ENCODE measurements at places on chromosomes 3 and 15. TPM values are rescaled to one million over a fixed set of nuclear protein-coding genes. Genes with fewer than 3 reads are reported as not detected.
A peak's percentile ranks its signal among the peaks of the same experiment; 100 is the strongest.

GRCh38 chr15:39999538-40000200 lies 39.3 kb downstream of the SRP14 start:
- no peak for DNase-seq

GRCh38 chr3:174465177-174465576 lies 394.0 kb upstream of the NAALADL2 start:
- no peak for DNase-seq

- DNase-seq: no peak
Observed at GRCh38 chr15:58947179-58947578, 13.7 kb upstream of the SLTM start.

- DNase-seq: no peak
Observed at GRCh38 chr3:150703299-150703755, 393 bp downstream of the ERICH6 start.

DNA sequence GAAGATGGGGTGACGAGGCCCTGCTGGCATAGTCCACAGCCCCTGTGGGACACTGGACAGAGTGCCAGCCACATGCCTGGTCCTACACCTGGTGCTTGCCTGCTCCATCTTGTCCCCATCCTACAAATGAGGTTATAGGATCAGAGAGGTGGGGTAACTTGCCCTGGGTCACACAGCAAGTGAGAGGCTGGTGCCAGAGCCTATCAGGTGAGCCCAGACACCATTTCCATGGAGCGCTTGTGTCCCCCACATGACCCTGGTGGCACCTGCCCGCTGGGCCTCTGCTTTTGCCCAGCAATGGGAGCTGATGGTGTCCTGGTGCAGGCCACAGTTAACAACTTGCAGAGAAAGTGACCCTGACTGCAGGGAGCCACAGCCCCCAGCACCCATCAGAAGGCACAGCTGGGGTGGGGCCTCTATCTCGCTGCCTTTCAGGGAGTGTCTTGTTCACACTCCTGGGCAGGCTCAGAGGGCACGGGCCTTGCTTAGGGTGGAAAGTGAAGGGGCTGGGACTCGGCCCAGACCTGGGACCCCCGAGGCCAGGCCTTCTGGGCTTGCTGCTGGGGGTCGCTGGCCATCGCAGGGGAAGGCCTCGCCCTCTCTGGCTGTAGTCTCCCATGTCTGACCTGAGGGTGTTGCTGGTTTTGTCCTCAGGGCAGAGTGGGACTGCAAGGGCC lies 7.2 kb downstream of the PLXNA1 start:
- DNase-seq: no peak

- DNase-seq: no peak
Observed at GRCh38 chr3:16132928-16133327, 41.6 kb upstream of the GALNT15 start.

GRCh38 chr3:177338697-177339219 lies 141.5 kb upstream of the TBL1XR1 start:
- DNase-seq: no peak

- no peak for DNase-seq
Observed at GRCh38 chr3:25291481-25291905, 136.6 kb upstream of the RARB start.

GRCh38 chr15:40106203-40107161 lies 2.2 kb downstream of the BMF start:
- peak; percentile 58 for DNase-seq

- DNase-seq: no peak
Observed at GRCh38 chr3:165895919-165896318, 58.7 kb upstream of the BCHE start.

GRCh38 chr15:66139591-66140207 lies 113.9 kb downstream of the MEGF11 start:
- DNase-seq: no peak

GRCh38 chr15:82571722-82572222 lies 31.5 kb upstream of the RPS17 start:
- peak; percentile 69 for DNase-seq

DNA sequence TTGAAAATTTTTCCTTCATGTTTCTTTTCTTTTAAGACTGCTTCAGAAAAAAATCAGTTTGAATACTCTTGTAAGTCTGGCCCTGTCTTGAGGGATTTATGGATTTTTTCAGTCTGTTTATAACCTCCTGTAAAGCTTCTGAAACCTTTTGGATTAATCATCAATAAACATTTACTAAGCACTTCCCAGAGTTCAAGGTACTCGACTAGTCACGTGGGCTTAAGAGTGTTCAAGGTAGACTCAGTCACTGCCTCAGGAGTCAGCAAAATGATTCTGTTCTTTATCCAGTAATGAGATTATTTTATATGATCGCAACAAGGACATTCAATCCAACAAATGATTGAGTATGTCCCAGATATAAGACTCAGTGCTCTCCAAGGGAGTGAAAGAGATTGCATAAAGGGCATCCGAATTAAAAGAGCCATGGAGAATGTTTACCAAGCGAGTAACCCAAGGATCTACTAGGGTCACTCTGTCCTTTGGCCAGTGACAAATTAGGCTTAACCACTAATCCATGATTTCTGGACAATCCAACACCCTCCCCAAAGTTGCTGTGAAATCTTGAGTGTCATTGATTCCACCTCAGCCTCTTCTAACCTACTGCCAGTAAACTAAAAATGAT lies 726.6 kb upstream of the NAALADL2 start:
- DNase-seq: no peak

LXN gene
- total RNA-seq: 1.2 TPM

ISLR gene
- 211 TPM for total RNA-seq

CHAC1 gene
- 28.5 TPM for total RNA-seq

TATDN2 gene
- total RNA-seq: 29.1 TPM

ZMYND10 gene
- total RNA-seq: not detected

MBD4 gene
- total RNA-seq: 57.6 TPM

KBTBD13 gene
- total RNA-seq: 0.21 TPM

FBXW12 gene
- not detected for total RNA-seq

GAP43 gene
- total RNA-seq: 0.21 TPM

GUCA1C gene
- total RNA-seq: not detected

DLL4 gene
- total RNA-seq: 30.2 TPM

Measured in ascending aorta (tissue), 2 donors.